ENCODE measurements at places on chromosomes 13 and 19.
A peak's percentile ranks its signal among the peaks of the same experiment; 100 is the strongest.

GRCh38 chr19:55447421-55448174, 4.5 kb upstream of the SHISA7 start:
- peak; percentile 54 for DNase-seq

- peak; percentile 63 for DNase-seq
These were observed 3.8 kb downstream of the ZC3H4 start for GRCh38 chr19:47109541-47110375.

- peak; percentile 97 for DNase-seq
These were observed 164.7 kb downstream of the KATNAL1 start for GRCh38 chr13:30142486-30143211.

DNA sequence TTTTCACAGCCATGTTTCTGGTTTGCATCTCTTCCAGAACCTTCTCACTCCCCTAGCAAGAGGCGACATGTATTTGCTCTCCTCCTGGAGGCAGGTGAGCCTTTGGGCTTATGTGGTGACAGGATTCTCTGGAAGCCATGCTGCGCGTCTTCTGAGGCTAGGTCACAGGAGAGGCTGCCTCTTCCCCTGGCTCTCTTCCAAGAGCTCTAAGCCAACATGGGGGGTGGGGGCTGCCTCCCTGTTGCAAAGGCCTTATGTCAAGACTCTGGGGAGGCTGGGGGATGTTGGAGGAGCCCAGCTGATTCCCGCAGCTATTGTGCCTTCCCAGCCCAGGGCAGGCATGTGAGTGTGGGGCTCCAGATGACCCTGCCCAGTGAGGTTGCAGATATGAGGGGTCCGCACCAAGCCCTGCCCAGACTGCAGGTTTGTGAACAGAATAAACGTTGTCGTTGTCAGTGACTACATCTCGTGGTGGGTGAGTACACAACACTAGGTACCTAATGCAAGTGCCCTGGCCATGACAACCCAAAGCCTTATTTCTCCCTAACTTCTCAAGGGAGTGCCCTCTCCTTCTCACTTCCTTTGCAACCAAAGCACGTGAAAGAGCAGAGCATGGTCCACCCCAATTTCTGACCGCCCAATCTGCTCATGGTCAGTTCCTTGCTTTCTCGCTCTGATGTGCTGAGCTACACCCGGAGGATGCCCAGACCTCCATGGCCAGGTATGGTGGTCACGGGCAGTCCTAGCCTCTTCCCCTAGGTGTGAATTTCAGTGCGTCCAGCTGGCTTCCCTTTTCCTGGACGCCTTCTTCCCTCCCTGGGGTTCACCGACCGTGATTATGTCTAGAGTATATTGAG, 44.9 kb downstream of the TEX29 start:
- no peak for DNase-seq

DNA sequence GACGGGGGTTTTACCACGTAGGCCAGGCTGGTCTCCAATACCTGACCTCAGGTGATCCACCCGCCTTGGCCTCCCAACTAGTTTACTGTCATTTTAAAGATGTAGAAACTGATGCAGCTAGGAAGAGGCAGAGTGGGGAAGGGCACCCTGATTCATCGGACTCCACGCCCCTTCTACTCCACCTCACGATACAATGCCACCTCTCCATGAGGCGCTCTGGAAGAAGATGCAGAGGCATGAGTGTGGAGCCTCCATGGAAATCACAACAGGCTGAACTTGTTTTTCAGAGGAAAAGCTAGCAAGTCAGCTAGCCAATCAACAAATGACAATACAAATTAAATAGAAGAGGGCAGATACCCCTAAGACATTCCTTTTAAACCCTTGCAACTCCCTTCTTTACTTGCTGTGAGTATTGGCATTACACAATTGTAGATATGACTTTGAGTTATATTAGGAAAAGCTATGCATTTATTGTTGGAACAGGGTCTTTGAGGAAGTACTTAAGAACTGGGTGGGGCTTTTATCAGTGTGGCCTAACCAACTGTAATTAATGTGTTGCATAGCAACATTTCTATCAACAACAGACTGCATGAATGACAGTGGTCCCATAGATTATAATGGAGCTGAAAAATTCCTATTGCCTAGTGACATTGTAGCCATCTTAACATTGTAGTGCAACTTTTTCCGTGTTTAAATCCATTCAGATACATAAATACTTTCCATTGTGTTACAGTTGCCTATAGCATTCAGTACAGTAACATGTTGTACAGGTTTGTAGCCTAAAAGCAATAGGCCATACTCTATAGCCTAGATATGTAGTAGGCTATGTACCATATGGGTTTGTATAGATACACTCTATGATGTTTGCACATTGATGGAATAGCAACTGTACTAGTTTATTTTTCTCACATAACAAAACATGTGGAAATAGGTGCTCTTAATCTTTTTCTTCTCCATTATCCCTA, 17.6 kb downstream of the WDFY2 start:
- no peak for DNase-seq

- no peak for DNase-seq
These were observed 3.8 kb downstream of the ZNF490 start for GRCh38 chr19:12606796-12607195.

- DNase-seq = no peak
These were observed 38.0 kb upstream of the ADGRE5 start for GRCh38 chr19:14343286-14343685.

DNA sequence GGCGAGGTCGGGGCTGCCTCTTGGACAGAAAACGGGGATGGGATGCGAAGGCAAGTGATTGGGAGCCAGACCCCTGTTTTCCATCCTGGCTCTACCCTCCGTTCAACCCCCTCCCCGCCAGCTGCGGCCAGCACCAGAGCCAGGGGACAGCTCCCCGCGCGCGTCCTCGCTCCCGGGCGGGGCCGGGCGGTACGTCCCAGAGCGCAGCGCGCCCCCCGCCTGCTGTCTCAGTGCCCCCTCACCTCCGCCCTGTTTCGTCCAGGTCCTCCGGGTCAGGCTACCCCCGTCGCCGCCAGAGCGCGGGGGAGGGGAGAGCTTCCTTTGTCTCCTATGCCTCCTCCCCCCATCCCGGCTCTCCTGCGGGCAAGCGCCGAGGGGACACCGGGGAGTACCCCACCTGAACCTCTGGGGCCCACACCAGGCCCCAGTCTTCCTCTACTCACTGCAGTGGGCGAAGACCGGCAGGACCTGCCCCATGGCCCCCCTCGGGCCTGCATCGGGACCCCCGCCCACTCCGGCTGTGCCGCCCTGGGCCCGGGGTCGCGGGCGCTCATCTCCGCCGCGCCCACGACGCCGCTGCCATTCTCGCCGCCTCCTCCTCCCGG, 396 bp downstream of the RTN2 start:
- no peak for DNase-seq

DNA sequence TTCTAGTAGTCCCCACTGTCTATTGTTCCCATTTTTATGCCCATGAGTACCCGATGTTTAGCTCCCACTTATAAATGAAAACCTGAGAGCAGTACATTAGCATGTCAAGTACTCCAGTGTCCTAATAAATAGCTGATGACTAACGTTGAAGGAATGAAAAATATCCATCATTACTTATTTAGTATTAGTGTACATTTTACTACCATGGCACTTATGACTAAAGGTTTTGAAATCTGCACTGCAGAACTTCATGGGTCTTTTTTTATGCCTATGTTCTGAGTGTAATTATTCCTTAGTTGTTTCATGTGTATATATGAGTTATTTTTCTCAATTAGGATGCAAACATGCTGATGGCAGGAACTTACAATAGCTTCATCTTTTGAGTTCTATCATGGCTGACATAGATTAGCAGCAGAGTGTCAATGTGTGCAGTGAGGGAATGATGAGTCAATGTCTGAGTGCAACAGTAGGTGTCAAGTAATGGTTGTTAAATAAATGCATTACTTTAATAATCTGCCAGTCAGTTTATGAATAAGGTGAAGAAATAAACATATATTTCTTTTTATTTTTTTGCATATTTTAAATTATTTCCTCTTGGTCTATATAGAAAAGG, 188.4 kb downstream of the ITGBL1 start:
- DNase-seq = peak; percentile 87

DNA sequence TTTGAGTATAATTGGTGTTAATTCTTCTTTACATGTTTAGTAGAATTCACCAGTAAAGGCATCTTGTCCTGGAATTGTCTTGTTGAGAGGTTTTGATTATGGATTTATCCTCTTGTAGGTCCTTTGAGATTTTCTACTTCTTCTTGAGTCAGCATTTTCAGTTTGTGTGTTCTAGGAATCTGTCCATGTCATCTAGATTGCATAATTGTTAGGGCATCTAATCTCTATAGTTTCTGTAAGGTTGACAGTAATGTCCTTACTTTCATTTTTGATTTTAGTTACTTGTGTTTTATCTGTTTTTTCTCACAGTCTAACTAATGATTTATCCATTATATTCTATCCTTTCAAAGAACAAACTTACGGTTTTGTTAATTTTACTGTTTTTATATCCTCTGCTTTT, 492.0 kb downstream of the FGF9 start:
- DNase-seq = no peak

- peak; percentile 100 for DNase-seq
These were observed at the start of gene GIPC1 for GRCh38 chr19:14496029-14496833. Gene GIPC1 (minus strand): TSS chr19:14496127. CDS start chr19:14482976, 13,151 bp downstream.

GRCh38 chr19:39915101-39915847, 19.2 kb downstream of the FCGBP start:
- no peak for DNase-seq

GRCh38 chr19:49335784-49336481, 727 bp downstream of the CD37 start:
- DNase-seq = no peak

DNA sequence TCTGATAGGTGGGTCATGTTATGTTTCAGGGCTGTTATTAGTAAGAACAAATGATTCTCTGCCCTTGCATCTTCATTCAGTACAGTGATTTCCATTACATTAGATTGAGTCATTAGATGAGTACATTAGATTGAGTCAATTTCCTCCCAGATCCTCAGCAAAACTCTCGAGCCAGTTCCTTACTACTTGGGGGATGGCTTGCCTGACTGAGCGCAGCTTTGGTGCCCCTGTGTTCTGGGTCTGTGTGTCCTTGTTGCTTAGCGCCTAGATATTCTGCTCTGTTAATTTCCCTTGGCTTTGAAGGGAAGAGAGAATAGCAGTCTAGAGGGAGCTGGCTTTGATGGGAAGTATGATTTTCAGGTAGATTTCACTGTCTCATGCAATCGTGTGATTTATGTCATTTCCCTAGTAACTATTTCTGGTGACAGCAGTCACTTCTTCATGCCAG, 19.1 kb upstream of the SCEL start:
- DNase-seq = peak; percentile 21

DNA sequence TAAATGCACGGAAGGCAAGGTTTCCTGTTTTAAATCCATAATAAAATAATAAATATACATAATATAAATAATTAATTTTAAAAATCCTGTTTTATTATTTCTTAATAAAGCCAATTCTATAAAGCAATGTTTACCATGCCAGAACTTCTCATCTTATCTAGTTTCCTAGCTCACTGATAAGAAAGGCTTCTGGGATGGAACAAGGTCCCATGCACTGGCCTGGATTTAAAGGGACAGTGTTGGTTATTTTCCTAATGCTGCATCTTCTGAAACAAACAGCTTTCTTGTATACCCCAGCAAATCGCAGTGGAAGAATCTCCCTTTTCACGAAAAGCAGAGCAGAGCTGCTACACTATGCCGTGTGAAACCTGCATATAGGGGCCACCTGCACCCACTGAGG, 68.8 kb downstream of the LNX2 start:
- DNase-seq = no peak

- DNase-seq = peak; percentile 55
These were observed 2.3 kb downstream of the EEF2 start for GRCh38 chr19:3982701-3983541.

GRCh38 chr13:90414691-90415596, 932.5 kb upstream of the MIR17HG start:
- peak; percentile 66 for DNase-seq

- DNase-seq = no peak
These were observed 59.0 kb upstream of the ZNF726 start for GRCh38 chr19:23855676-23856075.

DNA sequence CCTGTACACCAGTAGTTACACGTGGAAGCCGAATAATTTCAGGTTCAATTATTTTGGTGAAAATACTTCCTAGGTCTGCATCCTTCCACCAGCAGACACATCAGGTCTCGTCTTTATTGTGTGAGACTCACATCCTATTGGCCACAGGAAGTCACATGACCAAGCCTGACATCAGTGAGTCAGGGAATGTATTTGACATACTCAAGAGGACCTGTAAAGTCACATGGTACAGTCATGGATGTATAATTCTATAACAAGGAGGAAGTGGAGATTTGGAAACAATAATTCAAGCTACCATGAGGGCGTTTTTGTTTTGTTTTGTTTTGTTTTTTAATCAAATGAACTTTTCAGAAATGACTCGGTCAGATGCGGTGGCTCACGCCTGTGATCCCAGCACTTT, 9.3 kb upstream of the HIF3A start:
- DNase-seq = no peak

- DNase-seq = no peak
These were observed 197.5 kb upstream of the SERP2 start for GRCh38 chr13:44176173-44176572.

DNA sequence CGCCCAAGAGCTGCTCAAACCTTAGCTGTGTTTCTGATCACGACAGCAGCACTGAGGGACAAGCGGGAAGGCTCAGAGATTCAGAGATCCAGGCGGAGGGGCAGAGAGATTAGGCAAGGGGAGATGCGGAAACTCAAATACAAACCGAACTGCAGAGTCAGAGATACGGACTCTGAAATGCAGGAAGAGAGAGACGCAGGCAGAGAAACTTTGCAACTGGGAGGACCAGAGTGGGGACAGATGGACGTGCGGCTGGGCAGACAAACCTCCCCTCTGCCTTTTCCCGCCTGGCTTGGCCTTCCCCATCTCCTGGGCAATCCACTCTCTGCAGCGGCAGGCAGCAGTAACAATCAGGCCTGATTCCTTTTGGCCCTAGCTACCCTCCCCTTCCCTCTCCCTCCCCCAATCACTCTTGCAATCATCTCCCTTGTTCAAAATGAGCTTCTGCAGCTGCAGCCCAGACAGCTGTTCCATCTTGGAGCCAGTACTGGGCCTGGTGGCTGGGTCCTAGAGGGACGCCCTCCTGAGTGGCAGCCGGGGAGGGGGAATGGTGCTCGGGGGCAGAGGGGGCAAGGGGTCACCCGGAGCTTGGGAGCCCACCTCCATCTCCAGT, 29.7 kb downstream of the OLFM2 start:
- DNase-seq = no peak

DNA sequence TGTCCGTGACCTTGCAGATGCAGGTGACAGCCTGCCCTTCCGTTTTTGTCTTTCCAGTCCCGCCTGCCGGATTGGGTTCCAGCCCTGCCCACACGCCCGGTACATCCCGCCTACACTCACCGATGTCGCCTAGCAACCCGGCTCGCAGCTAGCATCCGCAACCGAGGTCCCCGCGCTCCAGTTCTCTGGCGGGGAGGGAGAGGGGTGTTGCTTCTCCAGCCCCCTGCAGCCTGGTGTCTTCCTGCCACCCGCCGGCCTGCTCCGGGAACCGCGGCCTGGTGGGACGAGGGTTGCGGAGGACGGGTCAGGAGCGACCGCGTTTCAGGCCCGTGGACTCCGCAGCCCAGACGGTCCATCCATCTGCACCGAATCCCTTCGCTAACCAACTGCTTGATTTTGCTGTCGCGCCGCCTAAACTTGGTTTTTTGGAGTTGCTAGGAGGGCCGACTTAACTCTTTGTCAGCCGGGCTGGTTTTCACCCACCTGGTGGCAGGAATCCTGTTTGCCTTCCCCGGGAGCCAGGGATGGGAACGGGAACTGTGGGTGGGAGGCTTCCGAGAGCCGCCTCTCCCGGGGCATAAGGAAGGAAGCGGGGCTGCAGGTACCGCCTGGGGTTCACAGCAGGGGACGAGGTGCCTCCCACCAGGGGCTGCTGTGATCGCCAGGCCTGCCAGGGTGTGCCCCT, 15.4 kb upstream of the MATK start:
- DNase-seq = no peak

Measured in fibroblast of skin of scalp (primary cell).